ENCODE measurements at places on chromosomes 12 and 14.
A peak's percentile ranks its signal among the peaks of the same experiment; 100 is the strongest.

GRCh38 chr14:68703093-68703492 lies 89.8 kb downstream of the ZFP36L1 start:
- DNase-seq = no peak

GRCh38 chr14:92122351-92122677 lies 545 bp downstream of the CPSF2 start:
- no peak for DNase-seq

- DNase-seq = no peak
Measured at GRCh38 chr12:15883536-15883935, 1.3 kb downstream of the STRAP start.

- peak; percentile 51 for DNase-seq
Measured at GRCh38 chr14:80211153-80212022, at the start of gene DIO2. Gene DIO2, minus strand, starts transcription at chr14:80211504. Its CDS starts 32 bp downstream, at chr14:80211472.

DNA sequence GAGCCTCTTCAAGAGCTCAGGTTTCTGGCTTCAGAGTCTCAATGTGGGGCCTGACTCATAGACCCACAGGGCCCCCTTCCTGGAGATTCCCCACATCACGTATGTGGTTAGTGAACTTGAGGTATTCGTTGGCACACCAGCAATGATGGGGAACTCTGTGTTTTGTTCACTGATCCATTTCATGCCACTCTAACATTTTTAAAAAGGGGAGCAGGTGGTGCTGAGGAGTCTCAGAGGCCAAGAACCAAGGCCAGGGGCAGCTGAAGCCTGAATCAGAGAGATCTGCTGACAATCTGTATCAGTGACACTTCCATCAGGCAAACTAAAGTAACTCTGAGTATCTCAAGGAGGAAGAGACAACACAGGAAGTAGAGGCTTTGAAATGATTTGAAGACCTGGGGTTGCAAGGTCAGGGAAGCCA lies 323.4 kb downstream of the VRK1 start:
- no peak for DNase-seq

GRCh38 chr12:11765421-11765816 lies 115.9 kb downstream of the ETV6 start:
- no peak for DNase-seq

DNA sequence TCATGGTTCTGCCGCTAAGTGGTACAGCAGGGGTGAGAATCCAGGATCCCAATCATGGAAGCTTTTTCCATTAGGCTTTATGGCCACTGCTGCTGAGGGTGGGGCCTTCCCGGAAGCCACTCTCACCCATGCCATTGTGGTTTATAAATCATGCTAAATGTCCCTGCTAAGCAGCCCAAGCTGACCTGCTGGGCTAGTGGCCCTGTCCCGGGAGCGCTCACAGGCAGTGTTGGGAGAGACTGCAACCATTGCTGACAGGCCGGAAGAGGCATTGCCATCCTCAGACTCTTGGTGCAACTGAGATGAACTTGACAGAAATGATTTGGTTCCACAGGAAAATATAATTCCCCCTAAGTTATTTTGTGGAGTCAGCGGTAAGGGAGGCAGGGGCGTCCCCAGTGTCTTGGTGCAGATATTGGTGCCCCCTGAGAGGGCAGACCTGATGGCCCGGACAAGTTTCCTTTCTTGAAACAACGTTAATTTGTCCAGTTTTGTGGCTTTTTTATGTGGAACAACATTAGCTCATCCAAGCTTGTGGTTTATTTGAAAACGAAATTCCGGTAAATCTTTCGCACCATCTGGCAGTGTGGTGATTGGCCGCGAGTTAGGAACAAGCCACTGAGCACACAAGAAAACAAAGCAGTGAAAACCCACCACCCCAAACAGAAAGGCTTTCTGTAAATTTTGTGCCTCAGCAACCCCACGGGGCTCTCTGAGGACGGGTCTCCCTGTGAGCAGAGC lies 82.3 kb downstream of the SSPN start:
- no peak for DNase-seq

GRCh38 chr14:76710056-76711010 lies 50.9 kb upstream of the VASH1 start:
- DNase-seq = no peak

GRCh38 chr14:50757702-50758101 lies 73.3 kb downstream of the NIN start:
- peak; percentile 54 for DNase-seq

DNA sequence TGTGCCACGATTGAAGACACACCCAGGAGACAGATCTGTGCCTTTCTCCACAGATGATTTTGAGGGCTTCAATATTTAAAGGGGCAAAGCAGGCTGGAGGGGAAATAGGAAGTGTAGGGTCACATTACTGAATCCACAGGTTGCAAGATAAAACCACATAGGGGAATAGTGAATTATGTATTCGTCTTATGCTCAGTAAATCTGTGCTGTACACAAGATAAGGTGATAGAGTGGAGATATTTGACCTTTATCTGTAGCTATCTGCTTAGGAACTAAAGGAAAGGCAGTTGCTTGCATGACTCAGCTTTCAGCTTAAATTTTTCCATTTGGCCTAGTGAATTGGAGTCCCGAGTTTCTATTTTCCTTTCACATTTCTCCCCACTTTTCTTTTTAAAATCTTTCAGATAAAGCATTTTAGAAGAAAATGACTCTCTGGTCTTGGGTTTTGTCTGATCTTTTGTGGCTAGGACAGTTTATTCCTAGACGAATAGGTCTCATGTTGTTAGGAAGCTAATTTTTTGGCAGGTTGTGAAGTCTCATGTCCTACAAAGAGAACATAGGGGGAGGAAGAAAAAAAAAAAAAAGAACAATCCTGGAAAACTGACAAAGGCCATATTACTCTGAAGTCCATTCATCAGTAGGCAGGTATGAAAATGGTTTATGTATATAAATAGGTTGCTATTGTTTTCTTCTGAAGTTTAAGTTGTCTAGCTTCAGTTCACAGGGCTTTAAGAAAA lies 55.4 kb downstream of the FBXO33 start:
- no peak for DNase-seq

DNA sequence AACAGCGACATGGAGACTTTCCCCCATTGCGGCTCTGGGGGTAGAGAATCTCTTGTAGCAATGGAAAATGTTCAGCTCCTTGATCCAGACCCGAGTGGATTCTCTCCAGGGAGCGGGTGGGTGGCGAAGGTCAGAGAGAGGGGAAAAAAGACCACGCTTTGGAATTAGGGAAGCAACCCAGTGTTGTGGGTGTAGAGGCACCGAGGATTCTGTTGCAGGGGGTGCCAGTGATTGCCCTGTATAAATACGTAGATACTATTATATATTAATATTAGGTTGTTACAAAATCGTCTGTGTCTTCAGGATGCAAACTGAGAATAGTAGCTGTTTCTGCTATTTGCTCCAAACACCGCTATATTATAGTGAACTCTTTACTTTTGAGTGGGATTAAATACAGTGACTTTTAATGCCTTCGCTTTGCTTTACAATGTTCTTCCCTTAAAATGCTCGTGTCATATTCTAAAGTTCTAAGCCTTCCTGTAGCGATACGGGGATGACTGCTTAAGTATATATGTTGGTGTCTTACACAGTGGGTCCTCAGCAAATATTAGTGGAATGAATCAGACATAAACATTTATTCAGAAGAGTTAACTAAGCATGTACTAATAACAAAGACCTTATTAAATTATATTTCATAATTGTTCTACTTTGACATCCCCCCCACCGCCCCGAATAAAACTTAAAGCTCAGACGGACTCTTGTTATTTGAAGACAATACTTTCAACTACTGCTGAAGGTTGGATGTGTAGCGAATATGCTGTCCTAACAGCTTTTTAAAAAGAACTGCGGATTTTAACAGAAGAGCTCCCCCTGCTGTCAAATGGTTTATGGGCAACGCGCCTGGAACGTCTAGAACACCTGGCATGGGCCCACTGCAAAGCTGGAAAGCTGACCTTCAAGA lies 136.4 kb upstream of the KRAS start:
- peak; percentile 55 for DNase-seq

DNA sequence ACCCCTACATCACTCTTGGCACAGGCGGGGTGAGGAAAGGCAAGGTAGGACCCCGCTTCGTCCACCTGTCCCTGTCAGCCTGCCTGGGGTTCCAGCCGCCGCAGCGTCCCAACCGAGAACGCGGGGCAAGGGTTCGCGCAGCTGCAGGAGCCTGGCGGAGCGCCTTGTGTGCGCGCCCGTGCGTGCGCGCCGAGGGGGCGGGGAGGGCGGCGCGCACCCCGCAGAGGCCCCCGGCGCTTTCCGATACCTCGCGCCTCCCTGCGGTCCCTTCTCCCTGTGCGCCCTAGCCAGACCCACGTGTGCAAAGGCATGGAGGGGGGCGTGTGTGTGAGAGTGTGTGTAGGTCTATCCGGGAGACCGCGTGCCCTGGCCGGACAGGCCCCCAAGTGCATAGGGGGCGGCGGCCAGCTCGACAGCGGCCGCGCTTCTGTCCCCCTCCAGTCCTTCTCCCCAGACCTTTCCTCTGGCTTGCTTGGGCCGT lies 122.4 kb downstream of the TSPAN9 start:
- DNase-seq = peak; percentile 13

DNA sequence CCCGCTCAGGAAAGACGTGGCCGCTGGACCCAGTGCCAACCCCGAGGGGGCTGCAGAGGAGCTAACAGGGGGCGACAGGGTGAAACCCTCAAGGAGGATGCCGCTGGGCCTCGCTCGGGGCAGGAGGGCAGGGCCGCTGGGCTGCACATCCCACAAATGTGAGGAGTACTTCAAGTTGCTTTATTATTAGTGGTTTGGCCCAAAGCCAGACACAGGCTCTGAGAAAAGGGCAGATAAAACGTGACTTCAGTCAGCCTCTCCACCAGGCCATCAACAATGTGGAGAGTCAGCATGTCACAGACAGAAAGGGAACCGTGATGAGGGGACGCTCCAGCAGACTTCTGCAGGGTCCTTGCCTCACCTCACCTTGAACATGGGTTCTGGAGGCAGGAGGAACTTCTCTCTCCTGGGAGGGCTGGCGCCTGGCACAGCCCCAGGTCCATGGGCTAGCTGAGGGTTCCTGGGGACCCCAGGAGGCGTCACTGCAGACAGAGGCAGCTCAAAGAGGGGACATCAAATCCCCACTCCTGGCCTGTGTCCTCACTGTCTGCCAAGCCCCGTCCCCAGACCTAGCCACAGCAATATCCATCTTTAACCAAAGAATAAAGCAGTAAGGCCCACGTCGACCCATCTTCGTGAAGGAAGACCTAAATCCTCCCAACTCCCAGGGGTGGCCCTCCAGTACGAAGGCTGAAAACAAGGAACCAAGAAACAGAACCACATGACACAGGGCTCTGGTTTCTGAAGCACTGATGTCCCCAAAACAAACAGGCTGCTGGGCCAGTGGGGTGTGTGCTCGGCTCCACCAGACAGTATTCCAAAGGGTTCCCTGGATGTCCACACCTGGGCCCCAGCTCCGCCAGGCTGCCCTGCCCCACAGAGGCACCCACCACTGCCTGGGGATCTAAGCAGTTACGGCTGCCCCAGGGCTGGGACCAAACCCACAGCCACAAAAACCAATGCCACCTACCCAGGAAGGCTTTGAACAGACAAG lies 35.1 kb downstream of the CCDC85C start:
- no peak for DNase-seq

DNA sequence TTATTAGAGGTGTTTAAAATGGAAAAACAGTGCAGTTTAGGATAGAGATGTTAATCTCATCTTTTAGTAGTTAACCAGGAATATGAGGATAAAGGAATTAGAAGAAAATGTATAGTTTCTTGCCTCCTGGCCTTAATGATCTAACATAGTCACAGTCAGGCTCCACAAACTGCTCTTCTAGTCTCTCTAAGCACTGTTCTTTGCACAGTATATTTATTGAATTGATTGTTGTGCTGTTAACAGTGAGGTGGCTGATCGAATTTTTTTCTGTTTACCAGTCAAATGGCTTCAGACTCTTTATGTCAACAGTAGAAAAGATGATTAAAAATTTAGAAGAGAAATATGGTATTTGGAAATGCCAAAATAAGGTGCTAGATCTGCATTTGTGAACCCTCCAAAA lies 37.8 kb downstream of the ATF7IP start:
- no peak for DNase-seq

GRCh38 chr12:1421091-1421846 lies 173.1 kb downstream of the FBXL14 start:
- DNase-seq = no peak

DNA sequence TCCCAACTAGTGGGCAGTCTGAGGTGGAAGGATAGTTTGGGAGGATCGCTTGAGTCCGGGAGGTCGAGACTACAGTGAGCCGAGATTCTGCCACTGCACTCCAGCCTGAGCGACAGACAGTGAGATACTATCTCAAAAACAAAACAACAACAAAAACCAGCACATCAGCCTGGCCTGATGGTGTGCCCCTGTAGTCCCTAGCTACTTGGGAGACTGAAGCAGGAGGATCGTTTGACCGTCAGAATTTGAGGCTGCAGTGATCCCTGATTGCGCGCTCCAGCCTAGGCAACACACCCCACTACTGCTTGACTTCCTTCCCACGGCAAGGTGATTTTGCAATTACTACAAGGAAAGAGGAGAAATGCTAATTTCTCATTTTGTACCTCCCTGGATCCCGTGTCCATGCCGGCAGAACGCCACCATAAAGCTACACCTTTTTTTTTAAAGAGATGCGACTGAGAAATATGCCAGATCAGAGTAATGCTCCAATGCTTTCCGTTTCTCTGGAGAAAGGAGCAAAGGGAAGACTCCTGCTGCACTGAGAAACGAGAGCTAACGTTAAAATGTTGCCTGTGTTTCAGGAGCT lies 672 bp upstream of the SCFD1 start:
- no peak for DNase-seq

DNA sequence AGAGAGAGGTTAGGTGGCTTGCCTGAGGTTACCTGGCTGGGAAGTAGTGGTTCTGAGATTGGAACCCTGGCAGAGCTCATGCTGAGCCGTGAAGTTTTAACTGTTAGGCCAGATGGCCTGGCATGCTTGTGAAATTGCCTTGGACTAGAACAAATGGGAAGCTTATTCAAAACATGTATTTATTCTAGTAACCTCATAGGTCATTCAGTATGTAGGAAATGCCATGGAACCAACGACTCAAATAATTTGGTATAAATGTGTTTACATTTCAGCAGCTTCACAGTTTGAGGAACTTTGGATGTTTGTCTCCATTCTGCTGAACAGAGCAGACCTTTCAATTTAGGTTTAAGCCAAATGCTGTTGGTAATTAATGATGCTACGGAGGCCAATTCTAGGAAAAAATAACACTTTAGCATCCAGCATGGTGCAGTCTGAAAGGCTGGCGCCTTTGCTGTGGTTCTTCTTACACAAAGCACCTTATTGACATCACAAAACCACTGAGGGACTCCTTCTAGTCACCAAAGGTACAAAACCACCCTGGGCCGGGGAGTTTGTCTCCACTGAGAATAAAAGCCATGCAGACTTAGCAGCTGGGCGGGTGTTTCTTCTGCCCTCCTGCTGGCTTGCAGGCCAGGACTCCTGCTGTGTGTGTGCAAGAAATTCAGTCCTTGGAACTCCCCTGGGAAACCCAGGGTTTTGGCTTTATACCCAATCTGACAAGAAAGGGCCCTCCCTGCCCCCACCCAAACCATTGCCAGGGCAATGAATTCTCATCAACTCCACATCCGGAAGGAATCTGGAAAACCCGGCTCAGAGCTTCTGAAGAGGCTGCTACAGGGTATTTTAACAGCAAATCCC lies 64.2 kb downstream of the ELK3 start:
- DNase-seq = no peak

- peak; percentile 62 for DNase-seq
Measured at GRCh38 chr12:25958428-25959070, at the start of gene RASSF8. Gene RASSF8, plus strand, starts transcription at chr12:25958682. Its CDS starts 96,662 bp downstream, at chr12:26055344.

- no peak for DNase-seq
Measured at GRCh38 chr14:31241450-31242114, 34.0 kb upstream of the HECTD1 start.
